ENCODE measurements at places on chromosomes 4 and X. TPM values are rescaled to one million over a fixed set of nuclear protein-coding genes. Genes with fewer than 3 reads are reported as not detected.

GRCh38 chr4:1310031-1310795, 20.5 kb downstream of the MAEA start:
- no peak for DNase-seq

DNA sequence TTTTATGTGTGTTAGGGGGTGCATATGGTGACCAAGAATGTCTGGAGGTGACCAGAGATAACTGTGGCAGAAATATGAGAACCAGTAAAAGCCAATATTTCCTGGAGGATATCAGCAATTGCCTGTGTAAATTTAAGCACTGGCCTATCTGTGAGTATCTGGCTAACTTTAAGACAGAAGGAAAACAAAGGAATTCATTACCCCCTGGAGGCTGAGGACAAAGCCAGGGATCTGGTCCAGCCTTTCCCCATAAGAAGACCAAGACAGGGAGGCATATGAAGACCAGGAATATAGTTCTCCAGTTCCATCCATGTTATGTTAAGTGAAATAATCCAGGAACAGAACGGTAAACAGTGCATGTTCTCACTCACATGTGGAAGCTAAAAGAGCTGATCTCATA, 49.2 kb downstream of the MFAP3L start:
- DNase-seq = no peak

GRCh38 chrX:156002507-156002906, 5.0 kb downstream of the IL9R start:
- DNase-seq = no peak

DNA sequence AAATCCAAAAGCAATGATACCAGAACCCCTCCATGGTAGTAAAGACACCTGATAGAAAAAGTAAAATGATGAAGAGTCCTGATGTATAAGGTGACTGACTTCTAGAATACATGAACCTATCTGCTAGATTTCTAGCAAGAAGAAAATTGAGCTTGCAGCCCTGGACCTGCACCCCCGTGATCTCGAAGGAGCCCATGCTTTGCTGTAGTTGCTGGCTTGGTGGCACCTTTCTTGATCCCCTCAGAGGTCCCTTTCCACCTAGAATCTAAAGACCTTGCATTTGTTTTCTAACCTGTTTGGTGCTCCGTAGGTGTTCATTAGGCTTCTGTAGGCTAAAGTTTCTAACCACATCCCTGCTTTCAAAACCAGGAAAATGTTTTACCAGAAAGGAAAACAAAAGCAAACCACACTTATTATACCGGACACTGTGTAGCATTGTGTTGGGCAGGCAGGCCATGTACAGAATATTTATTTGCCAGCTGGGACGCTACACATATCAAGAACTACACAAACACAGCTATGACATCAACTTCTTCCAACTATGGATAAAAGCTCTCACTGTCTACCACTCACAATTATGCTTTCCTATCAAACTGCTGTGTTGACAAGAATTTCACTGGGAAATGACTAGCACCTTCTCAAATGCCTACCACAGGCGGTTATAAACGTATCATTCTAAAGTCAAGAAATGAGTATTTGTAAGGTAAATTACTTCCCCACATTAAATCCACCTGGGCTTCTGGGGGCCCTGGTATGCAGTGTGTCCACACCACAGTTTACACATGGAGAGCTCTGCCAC, 316.2 kb downstream of the UNC5C start:
- no peak for DNase-seq

DNA sequence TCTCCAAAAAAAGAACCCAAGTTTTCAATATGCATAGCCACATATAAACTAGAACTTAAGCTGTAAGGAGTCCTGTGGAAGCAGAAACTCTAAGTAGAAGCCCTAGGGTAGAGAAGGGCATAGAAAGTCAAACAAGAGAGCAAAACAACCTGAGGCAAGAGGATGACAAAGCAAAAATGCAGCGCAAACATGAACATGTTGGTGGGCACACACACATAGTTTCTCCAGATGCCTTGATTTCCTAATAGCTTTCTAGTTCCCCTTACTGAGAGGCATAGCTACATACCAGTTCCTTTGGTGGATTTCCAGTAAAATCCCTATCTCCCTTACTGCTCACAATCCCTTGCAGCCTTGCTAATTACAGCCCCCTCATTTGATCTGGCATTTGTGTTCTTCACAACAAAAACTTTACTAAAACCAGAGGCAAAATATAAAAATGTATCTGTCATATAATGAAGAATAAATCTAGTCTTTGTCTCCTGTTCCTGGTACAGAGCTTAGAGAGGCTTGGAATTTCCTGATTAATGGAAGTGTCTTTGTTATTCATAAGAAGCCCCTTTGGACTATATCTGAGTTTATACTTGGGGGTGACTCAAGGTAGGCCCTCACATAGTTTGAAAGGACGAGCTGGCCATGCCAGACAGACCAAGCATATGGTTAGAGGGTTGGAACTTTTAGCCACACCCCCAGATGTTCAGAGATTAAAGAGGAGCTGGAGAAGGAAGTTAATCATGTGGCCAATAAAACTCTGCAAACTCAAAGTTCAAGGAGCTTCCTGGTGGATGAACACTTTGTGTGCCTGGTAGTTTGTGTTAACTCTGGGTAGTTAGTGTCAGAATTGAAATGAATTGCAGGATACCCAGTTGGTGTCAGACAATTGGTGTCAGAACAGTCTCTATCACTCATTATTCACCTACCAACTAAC, 52.7 kb upstream of the ZCCHC13 start:
- DNase-seq = peak; percentile 46

The MGST2 gene
- 10.0 TPM for polyA plus RNA-seq

The ADH4 gene
- polyA plus RNA-seq = not detected

The EFNB1 gene
- polyA plus RNA-seq = 15.2 TPM

The SMIM43 gene
- polyA plus RNA-seq = 0.47 TPM

All from BJ (cell line).